ENCODE measurements at places on chromosomes 12 and 14.

DNA sequence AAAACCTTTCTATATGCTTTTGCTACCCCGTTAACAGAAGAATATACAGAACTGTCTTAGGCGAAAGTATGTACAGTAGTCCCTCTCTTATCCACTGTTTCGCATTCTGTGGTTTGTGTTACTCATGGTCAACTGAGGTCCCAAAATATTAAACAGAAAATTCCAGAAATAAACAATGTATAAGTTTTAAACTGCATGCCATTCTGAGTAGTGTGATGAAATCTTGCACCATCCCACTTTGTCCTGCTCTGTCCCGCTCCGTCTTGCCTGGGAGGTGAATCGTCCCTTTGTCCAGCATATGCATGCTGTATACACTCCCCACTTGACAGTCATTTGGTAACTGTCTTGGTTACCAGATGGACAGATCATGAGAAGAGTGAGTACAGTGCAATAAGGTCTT is 70.1 kb upstream of the STRN3 start:
- DNase-seq: no peak

GRCh38 chr12:110431957-110432587 is 18.1 kb downstream of the ARPC3 start:
- DNase-seq: no peak

- peak; percentile 12 for DNase-seq
Observed at GRCh38 chr12:118959985-118960560, 21.3 kb upstream of the SRRM4 start.

GRCh38 chr12:115051378-115051777 is 367.4 kb upstream of the TBX3 start:
- DNase-seq: no peak

DNA sequence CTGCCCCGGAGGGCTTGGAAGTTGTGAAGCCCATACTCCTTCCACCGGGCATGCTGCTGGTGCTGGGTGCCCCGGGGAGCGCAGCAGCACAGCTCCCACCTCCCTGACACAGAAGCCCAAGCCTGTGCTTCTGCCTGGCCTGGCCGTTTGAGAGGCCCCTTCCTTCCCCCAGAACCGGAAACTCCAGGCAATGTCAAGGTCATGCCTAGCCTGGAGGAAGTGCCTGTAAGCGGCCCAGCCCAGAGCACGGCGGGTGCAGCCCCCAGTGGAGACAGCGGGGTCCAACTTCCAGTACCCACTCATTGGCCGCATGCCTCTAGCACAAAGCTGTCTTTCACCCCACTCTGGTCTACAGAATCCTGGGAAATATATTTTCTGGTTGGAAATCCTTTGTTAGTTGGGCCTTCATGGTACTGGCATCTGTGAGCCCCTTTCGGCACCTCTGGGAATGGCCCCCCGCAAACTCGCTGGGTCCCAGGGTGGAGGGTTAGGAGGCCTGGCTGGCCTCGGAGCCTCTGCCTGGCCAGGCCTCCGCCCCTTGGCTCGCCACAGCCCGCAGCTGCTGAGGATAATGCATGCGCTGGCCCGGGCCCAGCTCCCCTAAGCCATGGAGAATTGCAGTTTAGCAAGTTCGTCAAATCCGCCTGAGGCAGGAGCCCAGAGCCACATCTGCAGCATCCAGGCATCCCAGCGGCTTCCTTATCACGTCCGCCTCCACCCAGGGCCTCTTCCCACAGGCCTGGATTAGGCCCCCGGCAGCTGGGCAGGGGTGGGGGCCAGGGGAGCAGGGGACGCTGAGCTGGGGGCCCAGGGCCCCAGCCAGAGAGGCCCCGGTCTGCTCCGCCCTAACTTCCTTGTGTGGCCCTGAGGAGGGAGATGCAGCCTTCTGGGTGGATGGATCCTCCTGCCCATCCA is 48.9 kb upstream of the DLK1 start:
- peak; percentile 45 for DNase-seq

DNA sequence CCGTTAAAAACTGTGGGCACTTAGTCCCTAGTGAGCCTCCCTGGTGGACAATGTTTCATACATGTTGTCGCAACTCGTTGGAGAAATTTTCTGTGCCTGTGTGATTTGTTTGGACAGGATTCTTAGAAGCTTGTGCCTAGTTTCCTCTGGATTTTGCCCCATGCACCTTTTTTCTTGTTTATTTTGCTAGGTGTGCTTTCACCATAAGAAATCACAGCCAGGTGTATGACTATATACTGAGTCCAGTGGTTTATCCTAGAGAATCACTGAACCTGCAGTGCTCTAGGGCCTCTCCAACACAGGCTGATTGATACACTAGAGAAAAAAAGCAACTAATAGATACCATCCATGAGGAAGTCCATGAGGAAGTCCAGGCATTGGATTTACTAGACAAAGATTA is 33.1 kb upstream of the OASL start:
- DNase-seq: no peak

GRCh38 chr14:29937116-29937515 is 9.5 kb upstream of the PRKD1 start:
- no peak for DNase-seq

- peak; percentile 57 for DNase-seq
Observed at GRCh38 chr14:54818201-54819133, 84.2 kb downstream of the GCH1 start.

GRCh38 chr12:7092229-7092985 is at the start of gene C1R:
Gene C1R (minus strand): TSS chr12:7092445. CDS start chr12:7092388, 57 bp downstream.
- peak; percentile 76 for DNase-seq

- DNase-seq: peak; percentile 70
Observed at GRCh38 chr12:113244047-113244460, 22.8 kb downstream of the TPCN1 start.

GRCh38 chr12:91040096-91040755 is 17.6 kb downstream of the KERA start:
- no peak for DNase-seq

DNA sequence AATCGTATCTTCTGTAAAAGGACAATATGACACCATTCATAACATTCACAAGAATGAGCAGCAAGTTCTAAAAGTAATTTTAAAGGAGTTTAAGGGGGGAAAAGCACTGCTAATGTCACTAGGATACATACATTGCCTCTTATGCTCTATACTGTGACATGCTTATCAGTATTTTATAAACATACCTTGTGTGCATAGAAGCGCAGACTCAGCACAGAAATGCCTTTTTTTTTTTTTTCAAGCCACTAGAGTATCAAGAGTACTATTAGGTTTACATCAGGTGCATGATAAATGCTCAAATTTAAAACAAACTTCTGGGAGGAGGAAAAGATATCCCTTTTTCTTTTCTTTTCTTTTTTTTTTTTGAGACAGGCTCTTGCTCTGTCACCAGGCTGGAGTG is 13.6 kb upstream of the SMARCC2 start:
- no peak for DNase-seq

- no peak for DNase-seq
Observed at GRCh38 chr12:57735198-57735855, 3.2 kb downstream of the AGAP2 start.

DNA sequence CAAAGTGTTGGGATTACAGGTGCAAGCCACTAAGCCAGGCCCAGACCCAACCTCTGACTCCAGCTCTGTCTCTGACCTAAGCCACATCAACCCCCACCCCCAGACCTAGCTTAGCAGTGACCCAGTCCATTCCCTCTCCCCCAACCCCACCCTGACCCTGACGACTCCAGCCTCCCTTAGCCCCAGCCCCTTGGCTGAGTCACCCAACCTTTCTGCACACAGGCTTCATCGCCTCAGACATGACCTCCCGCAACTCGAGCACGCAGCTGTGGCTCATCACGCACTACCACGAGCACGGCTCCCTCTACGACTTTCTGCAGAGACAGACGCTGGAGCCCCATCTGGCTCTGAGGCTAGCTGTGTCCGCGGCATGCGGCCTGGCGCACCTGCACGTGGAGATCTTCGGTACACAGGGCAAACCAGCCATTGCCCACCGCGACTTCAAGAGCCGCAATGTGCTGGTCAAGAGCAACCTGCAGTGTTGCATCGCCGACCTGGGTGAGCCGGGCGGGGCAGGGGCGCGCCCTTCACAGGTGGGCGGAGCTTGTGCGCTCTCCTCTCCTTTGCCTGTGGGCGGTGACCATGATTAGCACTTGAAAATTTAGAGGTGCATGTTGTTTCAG is 7.8 kb downstream of the ACVRL1 start:
- no peak for DNase-seq

- DNase-seq: no peak
Observed at GRCh38 chr14:102957222-102957621, 34.8 kb downstream of the AMN start.

- no peak for DNase-seq
Observed at GRCh38 chr14:89485264-89485663, 68.2 kb upstream of the FOXN3 start.

DNA sequence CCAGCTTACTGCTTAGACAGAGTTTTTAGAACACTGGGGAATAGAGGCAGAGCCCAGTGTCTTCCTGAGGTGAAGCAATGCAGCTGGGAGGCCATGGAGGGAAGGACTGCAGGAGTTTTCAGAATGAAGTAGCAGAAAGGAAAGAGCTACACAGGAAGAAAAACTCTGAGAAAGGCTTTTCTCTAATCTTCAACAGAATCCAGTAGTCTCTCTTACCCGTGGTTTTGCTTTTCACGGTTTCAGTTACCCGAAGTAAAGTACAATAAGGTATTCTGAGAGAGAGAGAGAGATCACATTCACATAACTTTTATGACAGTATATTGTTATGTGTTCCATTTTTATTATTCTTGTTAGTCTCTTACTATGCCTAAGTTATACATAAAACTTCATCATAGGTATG is 761.6 kb downstream of the BCL11B start:
- no peak for DNase-seq

GRCh38 chr14:96338551-96338950 is 24.6 kb downstream of the ATG2B start:
- DNase-seq: no peak

Measured in posterior cingulate gyrus (tissue), 11 donors.